ENCODE measurements at places on chromosomes 4 and X.

GRCh38 chrX:111309083-111309482, 38.8 kb upstream of the CAPN6 start:
- no peak for DNase-seq

DNA sequence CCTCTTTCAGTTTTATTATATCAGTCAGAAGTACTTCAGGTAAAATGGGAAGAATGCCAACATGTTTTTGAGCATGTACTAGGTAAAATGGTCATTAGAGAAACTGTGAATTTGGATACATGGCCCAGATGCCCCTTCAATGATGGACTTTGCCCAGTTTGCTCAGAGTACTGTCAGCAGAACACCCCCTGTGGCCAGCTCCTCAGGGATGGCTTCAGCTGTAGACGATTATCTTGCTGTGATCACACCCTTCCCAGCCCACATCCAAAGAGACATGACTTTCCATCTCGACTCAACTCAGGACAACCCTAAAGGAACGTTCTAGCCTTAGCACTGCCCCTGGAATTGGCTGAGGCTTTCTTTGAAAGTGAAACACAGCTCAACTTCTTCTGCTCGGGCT, 439.1 kb downstream of the PACRGL start:
- DNase-seq, result no peak

- DNase-seq, result no peak
These were observed 320.8 kb downstream of the ADAM29 start for GRCh38 chr4:175238827-175239517.

- no peak for DNase-seq
These were observed 32.0 kb downstream of the NAP1L2 start for GRCh38 chrX:73182502-73183114.

DNA sequence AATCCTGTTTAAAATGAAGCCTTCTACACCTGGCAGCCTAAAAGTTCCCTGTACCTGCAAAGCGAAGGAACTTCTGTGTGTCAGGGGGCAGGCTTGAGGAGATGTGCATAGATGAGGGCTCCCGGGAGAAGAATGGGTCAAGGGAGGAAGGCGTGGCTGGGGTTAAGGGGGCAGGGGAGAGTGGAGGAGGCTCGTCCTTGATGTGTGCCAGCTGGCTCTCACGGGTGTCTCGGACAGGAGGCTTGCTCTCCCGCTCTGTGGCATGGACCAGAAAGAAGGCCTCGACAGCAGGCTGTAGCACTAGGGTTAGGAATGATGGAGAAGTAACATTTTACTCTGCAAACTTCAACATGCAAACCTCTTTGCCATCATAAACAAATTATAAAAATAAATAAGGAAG, 104.6 kb upstream of the HSD17B10 start:
- DNase-seq, result no peak

GRCh38 chrX:2863646-2864045, 34.9 kb downstream of the GYG2 start:
- DNase-seq, result no peak

DNA sequence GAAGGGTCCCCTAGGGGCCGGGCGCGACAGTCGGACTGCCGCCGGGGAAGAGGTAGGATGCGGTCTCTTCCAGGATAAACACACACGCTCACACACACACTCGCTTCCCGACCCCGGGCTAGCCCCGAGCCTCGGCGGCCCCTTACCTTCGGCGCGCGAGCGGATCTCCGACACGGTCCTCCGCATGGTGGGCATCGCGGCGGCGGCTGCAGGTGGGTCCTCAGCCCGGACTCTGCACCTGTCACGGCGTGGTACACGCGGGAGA, 294 bp downstream of the ATP8A1 start:
- no peak for DNase-seq
